Stimulated activated CD4-positive, alpha-beta T cell treated with anti-CD3 and anti-CD28 coated beads, Interleukin-4, amount 100 ng/mL, for 1 hour (primary cell): ENCODE measurements at places on chromosomes 11 and 22.

DNA sequence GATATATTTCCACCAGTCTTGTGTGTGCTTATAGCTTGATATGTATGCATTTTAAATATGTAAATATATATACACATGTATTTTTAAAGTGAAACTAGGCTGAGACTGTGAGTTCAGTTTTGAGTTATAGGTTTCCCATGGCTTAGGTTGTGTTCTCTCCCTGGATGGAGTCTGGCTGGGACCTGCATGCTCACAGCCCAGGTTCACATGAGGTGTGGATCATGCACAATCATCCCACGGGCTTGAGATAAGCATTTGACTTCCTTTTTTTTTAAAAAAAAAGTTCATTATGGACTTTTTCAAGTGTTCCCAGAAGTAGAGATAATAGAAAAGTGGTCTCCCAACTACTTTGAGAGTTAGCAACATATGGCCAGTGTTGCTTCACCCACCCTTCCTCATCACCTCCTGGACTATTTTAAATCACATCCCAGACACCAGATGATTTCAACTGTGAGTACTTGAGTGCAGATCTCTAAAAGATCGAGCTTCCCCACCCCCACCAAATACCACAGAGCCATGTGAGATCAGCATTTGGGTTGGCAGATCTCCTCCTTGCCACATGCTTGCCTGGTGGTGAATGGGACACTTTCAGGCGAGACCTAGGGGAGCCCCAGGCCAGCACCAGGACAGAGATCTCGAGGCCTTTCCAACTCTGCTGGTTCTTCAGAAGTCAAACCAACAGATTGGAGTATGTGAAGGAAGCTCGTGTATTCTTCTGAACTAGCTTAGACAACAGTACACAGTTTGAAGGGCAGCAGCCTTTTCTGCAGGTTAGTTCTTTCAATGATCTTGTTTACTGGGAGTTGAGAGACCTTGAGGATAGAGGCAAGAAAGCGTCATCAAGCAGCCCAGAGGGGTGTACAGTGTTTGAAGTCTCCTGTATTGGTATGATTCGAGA is 15.9 kb downstream of the MED15 start:
- DNase-seq = no peak

DNA sequence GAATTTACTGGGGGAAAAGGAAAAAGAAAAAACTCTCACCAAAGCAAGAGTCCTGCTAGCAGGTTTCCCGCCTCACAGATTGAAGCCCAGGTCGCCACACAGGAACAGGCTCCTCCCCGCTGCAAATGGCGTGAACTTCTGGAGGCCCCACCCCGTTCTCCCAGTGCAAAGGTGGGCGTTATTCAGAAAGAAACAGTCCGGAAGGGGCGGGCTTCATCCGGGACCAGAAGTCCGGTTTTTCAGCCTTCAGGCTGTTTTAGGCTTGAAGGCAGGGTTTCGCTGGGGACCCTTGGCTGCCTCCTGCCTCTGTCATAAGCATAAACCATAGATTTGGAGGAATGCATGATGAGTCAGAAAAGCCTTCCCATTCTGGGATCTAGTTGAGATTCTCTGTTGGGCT is 148.3 kb upstream of the POU2AF2 start:
- DNase-seq = no peak

DNA sequence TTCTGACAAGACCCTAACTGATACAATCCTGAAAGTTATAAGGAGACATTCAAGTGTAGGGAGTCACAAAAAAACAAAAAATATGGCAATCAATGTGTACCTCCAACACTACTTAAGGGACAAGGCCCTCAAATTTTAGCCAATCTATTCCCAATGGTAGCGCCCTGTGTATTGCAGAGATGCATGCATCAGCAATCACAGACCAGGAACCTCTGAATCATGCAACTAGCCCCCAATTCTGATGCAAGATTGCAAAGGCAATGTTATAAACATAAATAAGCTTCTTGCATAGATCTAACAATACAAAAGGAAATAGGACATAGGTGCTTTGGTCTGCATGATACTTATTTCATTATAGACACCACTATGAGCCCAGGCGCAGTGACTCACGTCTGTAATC is 29.7 kb upstream of the SIK2 start:
- DNase-seq = no peak

- DNase-seq = no peak
These were observed 166.7 kb downstream of the FAT3 start for GRCh38 chr11:92391364-92391763.

DNA sequence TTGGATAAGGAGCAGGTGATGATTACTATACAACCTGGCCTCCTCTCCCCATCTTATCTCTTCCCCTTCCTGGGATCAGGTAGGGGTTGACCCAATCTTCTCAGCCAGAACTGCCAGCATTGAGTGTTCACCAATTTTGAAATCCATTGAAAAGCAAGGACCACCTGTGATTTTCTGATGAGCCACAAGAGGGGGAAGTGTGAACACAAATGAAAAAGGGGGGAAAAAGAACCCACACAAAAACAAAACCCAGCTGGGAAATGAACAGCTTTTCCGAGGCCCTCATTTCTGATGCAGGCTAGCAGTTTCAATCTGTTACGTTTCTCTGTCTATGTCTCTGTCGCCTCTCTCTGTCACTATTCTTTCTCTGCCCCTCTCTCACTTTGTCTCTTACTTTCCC is 161.9 kb downstream of the INSC start:
- no peak for DNase-seq

DNA sequence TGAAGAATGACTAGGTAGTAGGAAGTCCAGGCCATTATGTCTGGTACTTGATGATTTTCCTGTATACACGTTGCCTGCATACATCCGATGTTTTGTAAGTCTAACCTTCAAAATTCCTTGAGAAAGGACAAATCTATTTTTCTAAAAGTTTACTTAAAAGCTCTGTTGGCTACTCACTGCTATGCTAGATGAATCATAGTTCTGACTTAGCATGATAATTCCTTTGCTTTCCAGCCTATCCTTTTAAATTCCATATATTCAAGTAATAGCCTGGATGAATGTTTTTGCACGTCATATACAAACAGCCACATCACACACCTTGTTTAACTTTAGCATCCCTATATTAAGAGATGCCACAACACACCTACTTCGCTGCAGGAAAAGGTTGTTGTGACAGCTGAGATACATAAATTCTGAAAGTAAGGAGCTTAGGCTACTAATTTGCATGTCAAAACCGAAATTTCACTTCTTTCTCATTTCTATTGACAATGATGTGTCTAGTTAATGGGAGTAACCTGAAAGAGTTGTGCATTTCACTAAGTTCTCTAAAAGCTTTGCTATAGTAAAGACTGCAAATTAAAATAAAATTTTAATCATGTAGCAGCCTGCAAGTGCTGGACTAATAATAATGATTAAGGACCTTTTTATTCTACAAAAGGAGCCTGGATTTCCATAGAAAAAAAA is 1116.4 kb downstream of the JRKL start:
- no peak for DNase-seq

GRCh38 chr22:33415401-33415800 is 357.2 kb upstream of the SYN3 start:
- no peak for DNase-seq

DNA sequence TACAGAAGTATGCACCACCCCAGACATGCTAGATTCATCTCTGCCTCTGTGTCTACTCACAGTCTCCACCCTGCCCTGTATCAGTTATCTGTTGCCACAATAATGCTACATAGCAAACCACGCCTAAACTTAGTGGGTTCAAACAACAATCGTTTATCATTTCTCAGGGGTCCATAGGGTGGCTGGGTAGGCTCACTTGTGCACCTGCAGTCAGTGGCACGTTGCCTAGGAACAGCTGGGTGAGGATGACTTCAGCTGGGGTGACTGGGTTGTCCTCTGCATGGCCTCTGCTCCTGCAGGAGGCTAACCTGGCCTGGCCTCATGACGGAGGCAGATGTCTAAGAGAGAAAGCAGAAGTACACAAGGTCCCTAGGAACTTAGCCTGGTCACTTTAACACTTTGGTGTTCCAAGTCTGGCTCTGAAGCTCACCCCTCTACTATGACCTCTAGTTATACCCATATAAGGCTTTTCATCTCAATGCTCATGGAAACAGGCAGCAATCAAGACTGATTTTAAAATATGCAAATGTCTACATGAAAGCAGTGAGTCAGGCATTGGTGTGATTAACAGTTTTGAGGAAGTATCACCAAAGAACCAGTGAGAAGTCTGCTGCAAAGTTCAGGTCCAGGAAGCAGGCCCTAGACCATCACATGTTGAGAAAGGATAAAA is 10.7 kb downstream of the OLFML1 start:
- no peak for DNase-seq

DNA sequence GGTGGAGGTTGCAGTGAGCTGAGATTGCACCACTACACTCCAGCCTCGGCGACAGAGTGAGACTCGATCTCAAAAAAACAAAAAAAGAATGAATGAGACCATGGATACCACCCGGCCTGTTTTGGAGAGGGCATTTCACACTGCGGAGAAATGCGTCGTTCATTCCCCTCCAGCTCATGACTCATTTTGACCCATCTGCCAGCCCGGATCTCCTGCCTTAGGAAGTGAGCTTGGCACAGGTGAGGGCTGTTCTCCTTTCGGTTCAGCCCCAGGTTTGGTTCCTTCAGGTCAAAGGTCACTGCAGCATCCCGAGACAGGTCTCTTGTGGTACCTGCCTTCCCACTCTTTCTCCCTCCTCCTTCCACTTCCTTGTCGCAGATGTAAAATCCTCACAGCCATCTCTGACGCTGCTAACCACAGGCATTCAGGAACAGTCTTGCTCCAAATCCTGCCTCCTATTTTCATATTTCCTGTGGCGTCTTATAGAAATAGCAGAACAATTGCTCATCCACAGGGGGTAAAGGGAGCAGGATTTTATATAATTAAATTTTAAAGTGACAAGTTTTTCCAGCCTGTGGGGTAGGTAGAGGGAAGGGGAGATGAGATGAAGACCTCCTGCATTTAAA is 517.9 kb downstream of the NTM start:
- DNase-seq = no peak

DNA sequence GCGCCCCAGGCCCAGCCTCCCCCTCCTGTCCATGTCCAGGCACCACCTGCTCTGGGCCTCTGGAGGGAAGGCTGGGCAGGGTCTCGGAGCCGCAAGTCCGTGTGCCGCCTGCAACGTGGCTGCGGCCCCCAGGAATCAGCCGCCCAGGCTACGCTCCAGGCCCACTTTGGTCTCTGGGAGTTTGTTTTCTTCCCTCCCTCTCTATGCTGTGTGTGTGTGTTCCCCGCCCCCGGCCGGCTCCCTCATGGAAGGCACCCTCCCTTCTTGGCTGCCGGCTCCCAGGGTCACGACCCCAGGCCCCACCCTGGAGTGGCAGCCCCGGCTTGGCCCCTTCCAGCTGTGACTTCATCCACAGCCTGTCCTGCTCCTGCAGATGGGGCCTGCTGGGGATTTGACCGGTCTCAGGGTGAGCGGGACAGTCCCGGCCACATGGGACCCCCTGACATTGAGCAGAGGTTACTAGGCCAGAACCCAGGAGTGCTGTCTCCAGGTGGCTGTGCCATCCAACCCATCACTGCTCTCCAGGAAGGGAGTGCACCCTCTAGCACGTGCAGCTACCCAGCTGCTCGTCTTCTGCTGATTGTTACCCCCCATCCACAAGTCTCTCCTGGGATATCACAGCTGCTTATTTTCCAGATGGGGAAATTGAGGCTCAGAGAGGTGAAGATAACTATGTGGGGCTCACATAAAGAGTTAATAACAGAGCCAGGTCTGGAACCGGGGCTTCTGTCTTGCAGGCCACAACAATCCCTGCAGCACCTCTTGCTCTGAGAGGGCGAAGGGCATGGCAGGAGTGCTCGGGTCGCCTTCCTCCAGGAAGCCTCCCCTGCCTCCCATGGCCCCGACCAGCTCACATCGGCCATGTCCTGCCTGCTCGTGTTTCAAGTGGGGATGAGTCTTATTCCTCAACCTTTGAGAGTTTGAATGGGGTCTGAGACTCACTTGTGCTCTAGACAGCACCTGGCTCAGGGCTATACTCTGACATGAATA is 2.8 kb upstream of the LIF start:
- no peak for DNase-seq

DNA sequence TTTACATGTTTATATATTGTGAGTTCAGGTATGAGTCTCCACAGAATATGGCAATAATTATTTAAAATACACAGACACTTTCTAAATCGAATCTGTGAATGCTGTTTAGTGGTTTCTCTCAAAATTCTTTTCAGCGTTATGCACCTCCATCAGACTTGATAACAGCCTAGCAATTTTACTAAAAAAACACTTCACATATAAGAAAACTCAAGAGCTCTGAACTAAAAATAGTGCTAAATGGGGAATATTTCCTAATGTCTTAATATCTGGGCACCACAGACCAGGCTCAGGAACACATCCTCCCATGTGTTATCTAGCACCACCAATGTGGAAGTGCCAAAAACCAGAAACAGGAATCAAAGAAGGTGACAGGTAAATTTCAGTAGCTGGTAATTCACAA is 47.9 kb downstream of the ARHGAP32 start:
- DNase-seq = no peak

DNA sequence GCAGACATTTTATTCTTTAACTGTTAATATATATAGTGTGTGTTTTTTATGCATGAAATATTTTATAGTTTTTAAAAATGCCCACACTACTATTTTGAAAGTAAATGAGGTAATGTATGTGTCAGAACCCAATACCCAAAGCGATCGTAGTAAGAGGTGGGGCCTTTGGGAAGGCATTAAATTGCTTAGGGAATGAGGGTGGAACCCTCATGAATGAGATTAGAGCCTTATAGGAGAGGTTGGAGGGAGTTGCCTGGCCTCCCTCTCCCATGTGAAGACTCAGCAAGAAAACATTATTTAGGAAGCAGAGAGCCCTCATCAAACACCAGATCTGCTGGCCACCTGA is 11.1 kb downstream of the KLHL35 start:
- no peak for DNase-seq

GRCh38 chr11:64388894-64389293 is 29.9 kb downstream of the RPS6KA4 start:
- DNase-seq = no peak

- no peak for DNase-seq
These were observed 57.9 kb upstream of the PHF21B start for GRCh38 chr22:45067731-45068130.

- DNase-seq = no peak
These were observed 242.3 kb upstream of the RAG2 start for GRCh38 chr11:36840378-36840777.

- DNase-seq = no peak
These were observed 162.1 kb downstream of the MN1 start for GRCh38 chr22:27639248-27640086.

DNA sequence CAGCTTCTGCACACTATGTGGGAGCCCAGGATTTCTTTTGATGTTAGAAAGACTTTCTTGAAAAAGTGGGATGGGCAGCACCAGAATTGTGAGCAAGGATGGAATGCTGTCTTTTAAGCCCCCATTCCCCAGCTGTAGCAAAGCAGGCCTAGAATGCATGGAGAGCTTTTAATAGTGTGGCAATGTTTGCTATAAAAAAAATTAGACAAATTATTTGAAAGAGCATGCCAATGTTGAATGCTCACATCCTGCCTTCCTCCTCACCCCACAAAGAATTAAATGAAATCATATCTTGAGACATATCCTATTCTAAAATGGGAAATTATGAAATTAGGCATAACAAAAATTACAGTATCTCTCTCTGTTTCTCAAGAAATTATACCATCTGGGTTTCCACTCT is 154.7 kb downstream of the C11orf91 start:
- no peak for DNase-seq
